ENCODE measurements at places on chromosomes 5 and 9.
A peak's percentile ranks its signal among the peaks of the same experiment; 100 is the strongest.

DNA sequence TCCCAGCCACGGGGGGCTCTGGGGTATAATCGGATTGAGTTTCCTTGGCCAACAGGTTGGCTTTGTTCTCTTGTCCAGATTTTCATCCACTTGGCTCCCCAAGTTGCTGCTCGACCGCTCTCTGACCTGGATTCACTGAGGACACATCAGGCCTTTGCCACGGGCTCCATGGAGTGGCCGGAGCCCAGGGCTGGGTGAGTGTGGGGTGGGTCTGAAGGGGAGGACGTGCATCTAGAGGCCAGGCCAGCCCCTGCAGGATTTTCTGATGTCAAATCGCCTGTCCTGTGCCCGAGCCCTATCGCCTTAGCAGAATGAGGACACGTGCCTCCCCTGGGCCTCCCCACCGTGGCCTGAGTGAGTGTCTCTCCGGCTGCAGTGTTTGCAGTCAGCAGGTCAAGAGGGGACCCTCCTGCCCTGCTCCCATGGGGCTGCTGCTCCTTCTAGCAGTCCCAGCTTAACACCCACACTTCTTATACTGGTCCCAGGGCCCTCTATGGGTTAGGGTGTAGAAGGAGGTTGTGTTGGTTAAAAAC is 89.1 kb upstream of the BOD1 start:
- no peak for DNase-seq

DNA sequence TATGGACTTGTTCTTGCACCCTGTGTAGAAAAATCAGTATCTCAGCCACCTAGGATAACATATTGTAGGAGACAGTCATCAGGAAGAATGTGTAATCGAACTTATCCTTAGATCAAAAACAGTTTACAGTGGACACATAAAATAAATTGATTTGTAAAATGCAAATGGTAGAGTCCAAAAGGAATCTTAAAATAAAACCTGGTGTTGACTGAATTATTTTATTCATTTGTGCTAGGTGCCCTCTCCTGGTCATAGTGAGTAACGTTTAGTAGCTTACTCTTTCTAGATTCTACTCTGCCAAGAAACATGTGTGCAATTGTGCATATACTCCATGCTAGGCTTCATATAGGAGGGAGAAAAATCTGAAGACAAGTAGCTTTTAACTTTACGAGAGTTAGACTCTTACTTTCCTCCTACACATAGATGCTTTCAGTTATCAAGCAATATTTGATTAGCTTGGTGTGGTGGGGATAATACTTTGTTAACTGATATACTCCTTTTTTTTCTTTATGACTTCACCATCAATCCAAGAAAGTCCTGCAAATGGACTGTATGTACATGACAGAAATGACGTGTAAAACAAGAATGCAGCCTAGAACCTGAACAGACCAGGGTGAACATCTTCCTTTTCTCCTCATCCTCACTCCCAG is 23.7 kb upstream of the LOX start:
- no peak for DNase-seq

GRCh38 chr5:78275998-78276543 is 18.4 kb downstream of the AP3B1 start:
- DNase-seq = no peak

DNA sequence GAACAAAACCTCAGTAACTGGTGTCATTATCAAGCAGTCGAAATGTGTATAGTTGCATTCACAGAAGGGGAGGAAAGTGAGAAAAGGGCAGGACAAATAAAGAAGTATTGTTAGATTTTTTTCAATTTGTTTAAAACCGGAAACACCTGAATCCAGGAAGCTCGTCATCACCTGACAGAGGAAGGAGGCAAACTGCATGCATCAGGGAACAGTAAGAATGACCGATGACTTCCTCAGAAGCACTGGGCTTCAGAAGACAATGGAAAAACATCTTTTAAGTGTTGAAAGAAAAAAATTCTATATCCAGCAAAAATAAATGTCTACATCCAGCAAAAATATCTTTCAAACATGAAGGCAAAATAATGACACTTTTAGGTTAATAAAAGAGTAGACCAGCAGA is 29.5 kb downstream of the PLEKHG4B start:
- DNase-seq = no peak

GRCh38 chr9:77877976-77878375 is 153.6 kb downstream of the GNAQ start:
- no peak for DNase-seq

- no peak for DNase-seq
Observed at GRCh38 chr5:107455111-107455544, 215.6 kb downstream of the EFNA5 start.

- peak; percentile 60 for DNase-seq
Observed at GRCh38 chr5:136769900-136770684, 404.7 kb upstream of the TRPC7 start.

- DNase-seq = no peak
Observed at GRCh38 chr5:135163391-135163790, 129.4 kb upstream of the PITX1 start.

GRCh38 chr9:126360073-126360472 is 33.4 kb downstream of the MVB12B start:
- no peak for DNase-seq

GRCh38 chr5:80623999-80624398 is 30.5 kb upstream of the MSH3 start:
- no peak for DNase-seq

GRCh38 chr5:138595180-138595795 is 20.1 kb upstream of the HSPA9 start:
- DNase-seq = no peak

- DNase-seq = no peak
Observed at GRCh38 chr5:122674385-122674784, 100.5 kb upstream of the SNX2 start.

DNA sequence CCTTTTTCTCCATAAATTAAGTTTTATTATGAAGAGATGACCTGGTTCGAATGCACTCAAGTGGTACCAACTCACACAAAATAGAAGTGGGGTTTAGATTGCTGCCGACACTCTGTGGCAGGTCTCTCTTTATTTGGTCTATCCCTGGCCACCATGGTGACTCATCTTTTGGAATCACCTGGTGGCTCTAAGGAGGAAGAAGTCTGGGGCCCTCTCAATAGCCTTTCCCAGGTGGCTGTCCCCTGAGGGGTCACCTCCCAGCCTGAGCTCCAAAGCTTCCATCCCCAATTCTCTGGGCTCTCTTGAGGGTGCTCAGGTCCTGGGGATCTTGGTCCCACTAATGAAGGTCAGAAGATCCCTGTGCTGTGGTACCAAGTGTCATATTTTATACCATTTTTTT is 136.8 kb downstream of the MVB12B start:
- no peak for DNase-seq

DNA sequence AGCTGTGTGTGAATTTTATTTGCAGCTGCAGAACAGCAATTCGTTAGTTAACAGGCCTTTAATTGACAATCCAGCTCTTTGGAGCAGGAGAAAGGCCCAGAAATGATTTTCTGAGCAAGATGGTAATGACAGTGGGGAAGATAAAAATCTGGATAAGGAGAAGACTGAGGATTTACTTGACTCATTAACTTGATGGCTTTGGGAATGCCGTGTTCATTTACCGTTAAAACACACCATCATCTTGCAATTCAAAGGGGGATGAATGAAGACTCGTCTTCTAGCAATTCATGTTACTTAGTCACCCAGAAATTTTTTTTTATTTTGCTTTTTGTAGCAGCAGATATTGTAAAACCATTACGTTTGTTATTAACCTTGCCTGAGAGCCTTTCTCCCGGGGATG is 52.0 kb downstream of the PTTG1 start:
- no peak for DNase-seq

DNA sequence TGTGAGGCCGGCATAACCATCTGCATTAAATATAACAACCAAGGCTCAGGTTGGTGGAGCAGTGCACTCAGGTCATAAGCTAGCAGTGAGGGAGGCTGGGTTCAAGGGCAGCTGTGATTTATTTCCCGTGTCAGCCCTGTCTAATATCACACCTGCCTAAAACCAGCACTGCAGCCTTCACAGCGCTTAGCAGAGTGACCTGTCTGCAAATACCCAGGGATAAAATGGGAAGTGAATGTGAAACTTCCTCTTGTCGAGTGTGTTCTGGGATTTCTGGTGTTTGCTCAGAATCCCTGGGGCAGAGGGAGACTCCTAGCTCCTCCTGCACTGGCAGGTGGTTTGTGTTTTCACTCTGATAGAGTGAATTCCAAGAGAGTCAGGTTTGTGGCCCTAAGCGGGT is 57.5 kb downstream of the ZNF510 start:
- no peak for DNase-seq

DNA sequence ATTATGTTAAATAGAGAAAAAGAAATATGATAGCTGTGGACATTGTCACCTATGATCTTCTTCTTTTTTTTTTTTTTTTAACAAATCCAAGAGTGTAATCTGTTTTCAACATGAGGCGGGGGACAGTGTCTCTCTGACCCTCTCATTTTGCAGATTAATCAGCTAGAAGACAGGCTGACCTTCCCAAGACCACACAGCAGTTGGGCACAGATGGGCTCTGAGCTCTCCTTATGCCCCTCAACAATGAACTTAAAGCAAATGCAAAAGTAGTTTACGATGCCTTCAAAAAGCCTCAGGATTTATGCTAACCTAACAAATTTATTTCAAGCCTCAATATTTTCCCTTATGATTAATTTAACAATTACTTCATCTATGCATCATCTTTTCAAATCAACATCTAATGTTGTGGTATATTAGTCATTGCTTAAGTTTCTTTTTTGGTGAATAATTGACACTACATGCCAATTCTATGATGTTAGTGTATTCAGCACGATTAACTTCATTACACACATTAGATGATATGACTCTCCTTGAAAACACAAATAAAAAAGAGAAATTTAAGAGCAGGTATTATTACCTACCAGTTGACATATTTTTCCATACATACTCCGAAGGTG is 7.4 kb downstream of the NFIL3 start:
- no peak for DNase-seq

DNA sequence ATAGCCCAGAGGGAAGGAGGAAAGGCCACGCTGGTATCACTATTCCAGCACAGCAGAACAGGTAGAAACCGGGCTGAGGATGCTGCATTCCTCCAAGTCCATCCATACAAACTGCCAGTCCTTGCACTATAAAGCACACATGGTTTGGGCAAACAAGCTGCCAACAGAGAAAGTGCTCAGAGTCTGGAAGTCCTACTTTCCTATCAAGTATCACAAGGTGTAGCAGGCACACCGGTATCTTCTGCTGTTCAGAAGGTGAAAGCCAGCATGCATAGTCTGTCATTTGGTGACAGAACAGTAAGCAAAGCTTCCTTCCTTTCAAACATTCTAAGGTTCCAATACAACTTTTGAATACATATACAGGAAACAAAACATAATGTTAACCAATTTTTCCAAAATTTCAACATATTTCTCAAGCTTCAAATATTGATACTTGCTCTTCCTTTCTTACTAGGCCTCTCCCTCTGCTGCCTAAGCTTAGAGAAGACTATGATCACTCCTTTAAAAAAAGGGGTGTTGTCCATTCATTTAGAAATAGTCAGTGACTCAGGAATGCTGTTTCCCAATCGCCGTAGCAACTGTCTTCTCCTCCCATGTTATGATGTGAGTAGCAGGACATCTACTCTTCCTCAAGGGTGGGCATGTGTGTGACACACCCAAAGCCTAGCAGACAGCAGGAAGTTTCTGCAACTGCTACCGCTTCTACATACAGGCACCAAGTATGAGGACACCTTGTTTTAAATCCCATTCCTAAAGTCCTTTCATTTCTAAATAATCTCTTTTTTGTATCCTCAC is 14.7 kb downstream of the DIAPH1 start:
- DNase-seq = no peak

DNA sequence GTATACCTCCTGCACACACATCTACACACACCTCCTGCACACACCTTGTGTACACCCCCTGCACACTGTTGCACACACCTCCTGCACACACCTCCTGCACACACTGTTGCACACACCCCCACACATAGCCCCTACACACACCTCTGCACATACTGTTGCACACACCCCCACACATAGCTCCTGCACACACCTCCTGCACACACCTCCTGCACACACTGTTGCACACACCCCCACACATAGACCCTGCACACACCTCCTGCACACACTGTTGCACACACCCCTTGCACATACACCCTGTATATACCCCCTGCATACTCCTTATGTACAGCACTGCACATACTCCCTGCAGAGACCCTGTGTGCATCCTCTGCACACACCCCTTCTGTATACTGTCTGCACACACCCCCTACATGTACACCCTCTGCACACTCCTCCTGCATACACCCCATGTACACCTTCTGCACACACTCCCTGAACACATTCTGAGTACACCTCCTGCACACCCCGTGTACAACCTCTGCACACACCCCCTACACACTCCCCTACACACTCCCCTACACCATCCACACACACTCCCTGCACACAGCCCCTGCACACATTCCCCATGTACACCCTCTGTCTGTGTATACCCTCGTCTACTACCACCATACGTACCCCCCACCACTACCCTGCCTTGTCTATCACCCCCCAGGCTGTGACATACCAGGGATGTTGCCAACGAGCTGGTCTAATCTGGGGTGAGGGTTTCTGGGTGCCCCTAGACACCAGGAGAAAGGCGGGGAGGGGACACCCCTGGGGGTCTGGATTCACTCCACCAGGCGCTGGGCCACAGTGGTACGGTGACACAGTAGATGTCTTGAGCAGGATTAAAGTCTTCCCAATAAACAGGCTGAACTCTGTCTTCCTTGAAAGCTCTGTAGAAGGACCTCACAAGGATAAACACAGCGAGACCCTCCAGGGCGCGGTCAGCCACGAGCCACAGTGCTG is 1.1 kb upstream of the CEP72 start:
- no peak for DNase-seq

- DNase-seq = peak; percentile 81
Observed at GRCh38 chr9:83956436-83957247, 23.4 kb downstream of the HNRNPK start.

- peak; percentile 68 for DNase-seq
Observed at GRCh38 chr9:129458155-129458661, 162.7 kb downstream of the C9orf50 start.

DNA sequence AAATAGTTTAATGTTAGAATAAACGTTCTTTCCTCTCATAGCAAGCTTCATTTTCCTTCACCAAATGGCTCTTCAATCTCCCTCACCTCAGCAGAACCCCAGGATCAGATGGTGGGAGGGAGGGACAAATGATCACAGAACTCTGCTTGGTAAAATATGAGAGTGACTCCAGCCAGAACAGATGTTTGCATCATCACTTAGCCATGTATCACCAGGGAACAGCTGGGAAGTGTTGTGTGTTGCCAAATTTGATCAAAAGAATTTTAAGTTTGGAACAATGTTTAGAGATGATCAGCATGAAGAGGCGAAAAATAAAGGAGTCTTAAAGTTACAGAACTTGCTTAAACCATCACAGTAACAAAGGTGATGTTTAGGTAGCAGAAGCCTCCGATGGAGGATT is 115.7 kb downstream of the FRMD3 start:
- no peak for DNase-seq
